ENCODE measurements at places on chromosomes 12 and 14.
A peak's percentile ranks its signal among the peaks of the same experiment; 100 is the strongest.

DNA sequence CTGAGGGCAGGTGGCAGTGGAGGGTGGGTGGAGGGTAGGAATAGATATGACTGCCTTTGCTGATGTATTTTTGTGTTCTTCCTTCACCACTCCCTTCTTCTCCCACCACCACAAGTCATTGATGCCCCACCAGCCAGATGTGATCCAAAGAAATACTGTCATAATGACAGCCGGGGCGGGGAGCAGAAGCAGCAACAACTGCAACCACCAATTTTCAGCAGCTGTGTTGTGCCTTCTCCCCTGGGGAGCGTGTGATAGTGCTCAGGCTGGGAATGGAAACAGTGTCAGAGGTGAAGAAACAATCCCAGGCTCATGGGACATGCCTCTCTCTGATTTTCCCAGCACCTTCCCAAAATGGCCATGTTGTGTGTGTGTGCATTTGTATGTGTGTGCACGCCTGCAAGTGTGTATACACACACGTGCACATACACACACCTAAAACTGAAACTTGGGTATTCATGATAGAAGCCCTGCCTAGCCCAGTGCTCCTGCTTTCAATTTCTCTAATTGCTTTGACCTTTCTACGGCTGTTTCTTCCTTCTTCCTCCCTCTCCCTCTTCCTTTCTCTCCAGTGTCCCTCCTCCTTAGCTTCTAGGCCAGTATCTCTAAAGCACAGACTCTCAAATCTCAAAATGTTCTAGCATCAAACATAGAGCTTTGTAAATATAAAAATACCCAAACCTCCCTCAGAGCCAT lies 299.2 kb upstream of the FKBP4 start:
- no peak for DNase-seq

GRCh38 chr12:32568228-32568627 lies 110.9 kb upstream of the DNM1L start:
- peak; percentile 82 for DNase-seq

DNA sequence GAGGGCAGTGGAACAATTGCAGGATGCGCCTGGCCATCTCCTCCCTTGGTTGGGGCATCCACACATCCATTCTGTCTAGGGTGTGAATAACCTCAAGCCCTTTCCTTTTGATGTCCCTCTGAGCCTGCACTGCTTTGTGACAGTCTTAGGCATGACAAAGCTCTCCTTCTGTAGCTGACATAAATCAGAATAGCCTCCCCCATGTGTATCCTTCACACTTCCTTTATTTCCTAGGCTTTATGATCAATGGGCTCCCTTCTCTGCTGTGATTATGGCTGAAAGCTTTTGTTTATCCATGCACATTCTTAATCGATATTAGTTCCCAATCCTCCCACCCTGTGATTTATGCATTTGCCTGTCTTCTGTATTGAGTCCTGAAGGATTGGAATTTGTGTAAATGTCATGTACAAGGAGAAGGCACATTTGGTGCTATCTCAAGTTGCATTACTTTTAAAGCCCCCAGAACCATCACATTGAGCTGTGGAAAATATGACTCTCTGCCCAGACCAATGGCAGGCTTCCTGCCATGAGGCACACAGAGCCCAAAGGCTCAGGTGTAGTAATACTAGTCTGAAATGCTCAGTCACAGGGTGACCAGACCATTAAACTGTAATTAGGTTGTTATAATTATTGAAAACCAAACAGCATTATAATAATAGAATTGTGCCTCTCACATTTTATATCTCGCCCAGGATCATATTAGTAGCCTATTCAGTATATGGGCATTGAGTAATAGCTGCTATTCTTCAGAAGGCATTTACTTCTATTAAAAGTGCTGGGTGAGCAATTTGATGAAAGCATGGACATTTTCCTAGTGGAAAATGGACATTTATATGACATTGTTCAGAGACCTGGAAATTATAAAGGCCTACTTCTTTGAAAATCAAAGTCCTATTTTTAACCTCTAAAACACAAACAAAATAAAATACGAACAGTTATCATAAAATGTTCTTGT lies 14.0 kb downstream of the EMP1 start:
- DNase-seq, result no peak

GRCh38 chr12:26871985-26872384 lies 39.0 kb upstream of the ITPR2 start:
- no peak for DNase-seq

DNA sequence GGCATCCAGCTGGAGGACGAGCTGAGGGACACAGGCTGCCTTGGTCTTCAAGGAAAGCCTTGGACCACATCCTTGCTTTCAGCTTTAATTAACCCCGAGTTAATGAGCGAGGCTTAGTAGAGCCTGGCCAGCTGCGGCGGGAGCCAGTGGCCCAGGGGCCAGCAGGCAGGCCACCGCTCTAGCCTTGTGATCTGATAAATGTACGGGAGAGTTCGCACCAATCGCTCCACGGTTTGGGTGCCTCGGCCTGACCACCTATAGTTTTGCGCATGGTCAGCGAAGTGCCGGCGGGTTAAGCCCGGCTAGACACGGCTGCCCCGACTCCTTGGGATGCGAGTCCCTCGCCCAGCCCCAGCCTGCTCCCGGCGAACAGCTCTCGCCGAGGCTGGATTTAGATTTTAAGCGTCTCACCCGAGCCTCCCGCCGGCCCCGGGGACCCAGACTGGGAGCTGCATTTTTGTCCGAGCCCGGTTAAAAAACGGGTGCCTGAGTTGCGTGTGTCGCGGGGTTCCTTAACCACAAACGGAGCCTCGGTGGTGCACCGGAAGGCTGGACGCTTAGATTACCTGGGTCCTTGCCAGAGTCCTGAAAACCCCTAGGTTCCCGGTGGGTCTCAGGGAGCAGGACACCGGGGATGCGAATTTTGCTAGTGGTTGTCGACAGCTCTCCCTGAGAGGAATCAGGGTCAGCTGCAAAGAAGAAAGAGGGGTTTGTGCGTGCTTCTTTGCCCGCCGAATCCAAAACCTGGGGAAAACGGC lies 2.9 kb upstream of the HOXC12 start:
- no peak for DNase-seq

DNA sequence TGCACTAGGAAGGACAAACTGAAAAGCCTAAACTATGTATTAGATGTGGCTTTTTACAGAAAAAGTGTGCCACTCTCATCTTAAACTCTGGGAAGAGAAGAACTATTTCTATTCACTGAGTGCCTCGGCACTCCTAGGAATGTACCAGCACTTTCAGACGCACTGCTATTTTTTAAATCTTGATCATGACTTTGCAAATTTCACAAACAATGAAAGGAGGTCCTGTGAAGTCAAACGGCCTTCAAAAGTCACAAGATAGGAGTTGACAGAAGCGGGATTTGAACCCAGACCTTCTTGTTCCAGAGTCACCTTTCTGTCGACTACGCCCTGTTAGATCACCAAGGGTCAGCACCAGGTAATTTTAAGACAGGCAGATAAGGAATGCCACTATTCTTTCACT lies 365.4 kb downstream of the VRK1 start:
- no peak for DNase-seq

- no peak for DNase-seq
Measured at GRCh38 chr14:38743966-38744584, 359.0 kb downstream of the SEC23A start.

DNA sequence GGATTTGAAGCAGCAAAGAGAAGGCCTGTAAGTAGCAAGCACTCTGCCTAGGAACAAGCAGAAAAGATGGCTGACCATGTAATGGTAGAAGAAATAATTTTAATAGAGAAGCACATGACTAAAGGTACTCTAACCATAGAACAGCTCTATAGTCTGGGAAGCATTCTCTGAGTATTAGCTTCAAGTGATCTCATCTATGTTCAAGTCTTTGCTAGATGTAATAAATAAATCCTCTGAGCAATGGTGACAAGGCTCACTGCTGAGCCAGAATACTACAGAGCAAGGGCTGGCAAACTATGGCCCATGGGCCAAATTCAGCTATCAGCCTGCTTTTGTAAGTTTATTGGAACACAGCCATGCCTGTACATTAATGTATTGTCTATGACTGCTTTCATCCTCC lies 84.8 kb downstream of the PEBP1 start:
- DNase-seq, result no peak

GRCh38 chr14:93040982-93041381 lies 74.7 kb downstream of the ITPK1 start:
- DNase-seq, result no peak

DNA sequence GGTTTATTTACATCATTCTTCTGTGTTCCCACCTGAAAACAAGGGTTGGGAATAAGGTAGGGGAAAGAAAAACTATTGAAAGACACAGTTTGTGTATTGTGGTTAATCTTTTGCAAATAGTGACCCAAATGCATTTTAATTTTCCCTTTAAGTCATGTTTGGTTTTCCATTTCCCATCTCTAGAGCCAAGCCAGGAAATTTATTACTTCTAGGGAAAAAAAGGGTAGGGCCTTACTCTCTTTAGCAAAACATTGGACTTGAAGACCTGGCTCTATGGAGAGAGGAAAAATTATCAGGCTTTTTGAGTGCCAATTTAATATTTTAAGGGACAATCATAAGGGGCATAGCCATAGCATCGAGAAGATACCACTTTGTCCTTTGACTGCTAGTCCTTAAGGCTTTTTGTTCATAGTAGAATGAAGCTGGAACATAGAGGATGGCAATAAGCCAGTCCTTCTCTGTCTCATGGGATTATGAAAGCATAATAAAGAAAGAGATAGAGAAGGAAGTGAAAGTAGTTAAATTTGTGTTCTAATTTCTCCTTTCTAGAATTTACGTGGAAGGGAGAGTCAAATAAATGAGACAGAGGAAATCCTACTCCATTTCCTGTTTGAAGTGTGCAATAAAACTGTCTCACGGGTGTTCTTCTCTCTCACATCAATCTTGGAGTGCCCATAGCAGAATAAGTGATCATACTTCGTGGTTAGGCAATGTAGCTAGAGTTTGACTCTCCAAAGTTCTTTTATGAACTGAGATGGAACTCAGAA lies 50.9 kb upstream of the PPFIA2 start:
- no peak for DNase-seq

- no peak for DNase-seq
Measured at GRCh38 chr12:125249066-125249824, 184.0 kb downstream of the AACS start.

DNA sequence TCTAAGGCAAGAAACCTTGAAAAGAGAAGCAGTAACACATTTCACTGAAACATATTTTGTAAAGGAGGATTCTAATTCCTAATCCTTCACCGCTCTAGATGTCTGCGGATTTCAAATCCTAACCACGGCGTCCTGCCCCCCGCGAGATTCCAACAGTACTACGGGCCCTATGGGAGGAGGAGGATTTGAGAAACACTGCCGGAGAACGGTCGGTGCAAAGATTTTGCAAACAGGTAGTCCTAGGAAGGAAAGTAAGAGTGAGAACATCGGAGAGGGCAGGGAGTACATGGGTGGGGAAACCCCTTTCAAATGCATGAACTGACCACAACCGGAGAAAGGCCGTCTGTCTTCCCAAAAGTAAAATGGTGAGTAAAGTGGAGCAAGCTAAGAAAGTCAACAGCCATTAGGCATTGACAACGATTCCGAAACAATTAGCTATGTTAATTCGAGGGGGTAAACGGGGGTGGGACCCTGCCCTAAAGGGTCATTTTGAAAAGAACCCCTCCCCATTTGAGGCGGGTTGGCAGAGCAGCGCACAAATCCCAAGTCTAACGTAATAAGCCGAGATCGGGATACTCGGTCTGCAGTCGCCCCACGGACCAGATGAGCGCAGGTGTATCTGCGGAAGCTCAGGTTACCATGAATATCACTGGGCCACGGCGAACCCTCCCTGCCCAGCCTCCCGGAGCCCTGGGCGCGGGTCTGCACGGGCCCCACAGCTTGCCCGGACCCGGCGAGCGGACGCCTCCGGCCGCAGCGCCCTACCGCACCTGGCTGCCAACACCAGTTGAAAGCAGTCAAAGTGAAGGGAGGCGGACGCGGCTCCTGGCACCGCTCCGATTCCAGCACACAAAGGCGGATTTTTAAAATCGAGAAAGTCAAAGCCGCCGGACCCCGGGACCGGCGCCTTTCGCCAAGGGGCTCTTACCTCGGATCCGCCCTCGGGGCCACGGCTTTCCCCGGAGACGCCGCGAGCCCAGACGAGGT lies 662 bp downstream of the EPS8 start:
- no peak for DNase-seq

DNA sequence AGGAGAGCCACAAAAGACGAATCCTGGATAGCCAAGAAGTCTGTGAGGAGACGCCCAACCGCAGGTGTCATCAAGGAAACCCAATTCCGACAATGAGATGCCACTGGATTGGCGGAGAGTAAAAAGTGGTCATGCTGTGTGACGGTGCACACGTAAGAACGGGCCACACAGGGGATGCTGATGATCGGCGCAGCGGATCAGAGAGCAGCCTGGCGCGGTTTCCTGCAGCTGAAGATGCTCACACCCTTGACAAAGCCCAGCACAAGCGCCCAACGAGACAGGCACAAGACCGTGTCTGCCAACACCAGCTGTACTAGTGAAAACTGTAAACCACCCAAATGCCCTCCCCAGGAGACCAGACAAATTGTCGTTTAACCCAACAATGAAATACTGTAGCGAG lies 55.8 kb downstream of the CCDC85C start:
- no peak for DNase-seq

GRCh38 chr12:49462083-49462744 lies 76.6 kb upstream of the KCNH3 start:
- no peak for DNase-seq

DNA sequence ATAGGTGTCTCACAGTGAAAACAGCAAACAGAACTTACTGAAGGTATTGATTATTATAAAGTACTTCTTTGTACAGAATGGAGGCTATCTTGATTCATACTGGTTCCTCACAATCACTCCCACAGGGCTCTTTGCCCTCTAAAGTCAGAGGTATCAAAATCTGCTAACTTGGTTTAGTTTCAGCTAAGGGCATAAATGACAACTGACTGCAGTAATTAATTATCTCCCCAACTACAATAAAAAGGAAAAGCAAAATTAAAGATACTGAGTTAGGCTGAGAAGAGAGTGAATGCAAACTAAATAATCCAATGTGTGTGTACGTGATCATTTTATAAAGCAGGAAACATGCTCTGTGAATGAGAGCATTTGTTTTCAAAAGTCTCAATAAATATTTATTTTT lies 338.7 kb downstream of the ACSS3 start:
- no peak for DNase-seq

DNA sequence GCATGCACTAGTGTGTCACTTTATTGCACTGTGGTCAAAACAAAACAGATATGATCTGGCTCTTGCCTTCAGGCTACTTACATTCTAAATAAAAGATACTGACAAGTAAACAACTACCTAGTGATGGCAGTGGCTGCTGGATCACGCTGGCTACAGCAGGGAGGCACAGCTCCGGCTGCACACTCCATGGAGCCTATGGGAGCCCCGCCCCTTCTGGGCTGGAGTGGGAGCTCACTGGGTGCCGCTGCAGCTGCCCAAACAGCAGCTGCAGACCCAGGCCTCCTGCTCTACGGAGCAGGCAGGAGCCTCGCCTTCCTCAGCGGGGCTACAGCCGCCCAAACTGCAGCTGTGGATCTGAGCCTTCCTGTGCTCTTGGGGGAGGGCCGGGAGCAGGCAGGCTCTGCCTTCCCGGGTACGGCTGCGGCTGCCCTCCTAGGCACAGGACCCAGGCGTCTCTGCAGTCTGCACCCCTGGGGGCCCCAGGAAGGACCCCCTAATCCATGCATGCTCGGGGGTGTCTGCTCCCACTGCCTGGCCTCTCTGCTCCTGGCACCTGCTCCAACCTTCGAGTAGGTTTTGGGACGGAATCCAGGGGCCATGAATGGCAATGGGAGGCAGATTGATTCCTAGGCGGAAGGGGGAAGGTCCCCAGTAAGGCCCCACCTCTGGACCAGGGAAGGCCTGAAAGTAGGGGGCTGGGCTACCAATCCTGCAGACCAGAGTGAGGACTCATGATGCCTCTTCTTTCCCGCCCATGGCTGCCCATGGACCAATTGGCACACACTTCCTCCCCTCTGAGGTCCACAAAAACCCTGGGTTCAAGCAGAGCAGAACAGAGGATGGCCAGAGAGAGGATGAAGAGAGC lies 253.1 kb downstream of the ANO6 start:
- DNase-seq, result no peak
